ENCODE measurements at places on chromosomes 3 and 15. TPM values are rescaled to one million over a fixed set of nuclear protein-coding genes. Genes with fewer than 3 reads are reported as not detected.

GUCA1C gene
- not detected for total RNA-seq

SCN11A gene
- total RNA-seq, result not detected

DLL4 gene
- 2.3 TPM for total RNA-seq

TUSC7 gene
- total RNA-seq, result not detected

KIAA1143 gene
- 20.7 TPM for total RNA-seq

CFAP20DC gene
- total RNA-seq, result 2.1 TPM

PIGZ gene
- 1.7 TPM for total RNA-seq

GOLGA8S gene
- total RNA-seq, result 0.18 TPM

IMPG2 gene
- not detected for total RNA-seq

CMSS1 gene
- total RNA-seq, result 47.1 TPM

SPINT1 gene
- total RNA-seq, result 0.94 TPM

TMCO5A gene
- not detected for total RNA-seq

PPM1L gene
- 0.90 TPM for total RNA-seq

HTR3E gene
- total RNA-seq, result not detected

ZNF860 gene
- 1.4 TPM for total RNA-seq

CHRM5 gene
- total RNA-seq, result not detected

NRROS gene
- total RNA-seq, result 0.04 TPM

COLQ gene
- 0.24 TPM for total RNA-seq

COL6A5 gene
- not detected for total RNA-seq

P2RY1 gene
- total RNA-seq, result 0.54 TPM

DNAH12 gene
- 0.18 TPM for total RNA-seq

PARP15 gene
- not detected for total RNA-seq

SCN5A gene
- 0.72 TPM for total RNA-seq

SPSB4 gene
- total RNA-seq, result 0.25 TPM

WNT7A gene
- 0.04 TPM for total RNA-seq

USP4 gene
- 15.7 TPM for total RNA-seq

VEPH1 gene
- 0.25 TPM for total RNA-seq

TICRR gene
- 10.1 TPM for total RNA-seq

NR2E3 gene
- 0.09 TPM for total RNA-seq

PRSS50 gene
- total RNA-seq, result not detected

SPATA12 gene
- 0.32 TPM for total RNA-seq

GNB4 gene
- 19.4 TPM for total RNA-seq

TRIM42 gene
- not detected for total RNA-seq

TMEM207 gene
- total RNA-seq, result not detected

SLC2A2 gene
- total RNA-seq, result not detected

ZPLD1 gene
- not detected for total RNA-seq

SAMD7 gene
- total RNA-seq, result not detected

ARNT2 gene
- total RNA-seq, result 19.3 TPM

GLDN gene
- not detected for total RNA-seq

HRG gene
- not detected for total RNA-seq

SCG3 gene
- not detected for total RNA-seq

CRYGS gene
- 0.96 TPM for total RNA-seq

FSIP1 gene
- total RNA-seq, result 0.95 TPM

ANAPC13 gene
- 50.6 TPM for total RNA-seq

RTP3 gene
- not detected for total RNA-seq

PSMD6 gene
- total RNA-seq, result 79.4 TPM

EIF3J gene
- total RNA-seq, result 105 TPM

TLR9 gene
- not detected for total RNA-seq

ADAMTS17 gene
- total RNA-seq, result not detected

C3orf49 gene
- total RNA-seq, result not detected

PTPN23 gene
- total RNA-seq, result 21.4 TPM

PLCL2 gene
- 4.5 TPM for total RNA-seq

SLC9C1 gene
- total RNA-seq, result not detected

CCR3 gene
- not detected for total RNA-seq

GNAT1 gene
- total RNA-seq, result 0.48 TPM

CCDC32 gene
- total RNA-seq, result 11.1 TPM

CDCP1 gene
- 7.7 TPM for total RNA-seq
